ENCODE measurements at places on chromosomes 1 and 21.

DNA sequence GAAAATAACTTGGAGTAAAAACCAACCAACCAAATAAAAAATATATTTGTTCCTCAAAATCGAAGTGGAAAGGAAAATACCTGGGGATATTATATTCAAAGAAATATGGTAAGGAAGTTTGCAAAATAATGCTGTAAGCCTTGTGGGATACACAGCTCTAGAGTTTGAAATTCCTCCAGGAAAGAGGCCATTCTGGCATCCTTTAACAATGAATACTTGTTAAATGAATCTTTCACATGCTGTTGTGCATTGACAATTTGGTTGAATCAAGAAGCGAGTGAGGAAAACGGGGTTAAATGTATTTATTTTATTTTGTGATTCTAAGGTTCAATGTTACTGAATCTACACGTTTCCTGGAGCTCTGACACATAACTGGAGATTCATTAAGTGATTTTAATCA lies 30.5 kb upstream of the NTNG1 start:
- no peak for DNase-seq

DNA sequence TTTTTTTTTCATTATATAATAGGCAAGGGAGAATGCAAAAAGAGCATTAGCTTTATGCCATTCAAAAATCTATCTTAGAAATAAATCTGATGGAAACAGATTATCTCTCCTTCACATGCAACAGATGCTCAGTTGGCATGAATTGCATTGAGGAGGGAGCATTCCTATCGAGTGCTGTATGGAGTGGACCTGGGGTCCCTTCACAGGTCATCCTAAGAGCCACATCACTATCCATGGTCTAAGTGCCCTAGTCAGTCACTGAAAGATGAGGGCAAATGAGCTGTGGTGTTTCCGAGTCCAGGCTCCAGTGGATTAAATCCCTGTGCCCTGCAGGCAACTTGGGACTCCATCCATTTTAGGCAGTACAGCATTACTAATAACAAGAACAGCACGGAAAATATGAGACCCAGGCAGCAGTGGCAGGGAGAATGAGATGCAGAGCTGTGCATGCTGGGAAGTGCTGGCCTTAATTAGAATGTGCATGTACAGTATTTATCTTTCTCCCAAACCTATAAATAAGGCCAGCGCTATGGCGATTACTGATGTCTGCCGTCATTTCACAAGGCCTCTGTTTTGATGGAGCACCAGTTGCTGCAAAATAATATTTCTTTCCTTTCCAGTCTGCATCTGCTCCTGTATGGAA lies 512.3 kb upstream of the PLXNA2 start:
- DNase-seq: no peak

- DNase-seq: no peak
Observed at GRCh38 chr1:215508311-215508710, 58.8 kb upstream of the KCTD3 start.

- no peak for DNase-seq
Observed at GRCh38 chr1:170377440-170377839, 154.5 kb upstream of the GORAB start.

GRCh38 chr1:55425310-55425930 lies 210.3 kb upstream of the USP24 start:
- no peak for DNase-seq

DNA sequence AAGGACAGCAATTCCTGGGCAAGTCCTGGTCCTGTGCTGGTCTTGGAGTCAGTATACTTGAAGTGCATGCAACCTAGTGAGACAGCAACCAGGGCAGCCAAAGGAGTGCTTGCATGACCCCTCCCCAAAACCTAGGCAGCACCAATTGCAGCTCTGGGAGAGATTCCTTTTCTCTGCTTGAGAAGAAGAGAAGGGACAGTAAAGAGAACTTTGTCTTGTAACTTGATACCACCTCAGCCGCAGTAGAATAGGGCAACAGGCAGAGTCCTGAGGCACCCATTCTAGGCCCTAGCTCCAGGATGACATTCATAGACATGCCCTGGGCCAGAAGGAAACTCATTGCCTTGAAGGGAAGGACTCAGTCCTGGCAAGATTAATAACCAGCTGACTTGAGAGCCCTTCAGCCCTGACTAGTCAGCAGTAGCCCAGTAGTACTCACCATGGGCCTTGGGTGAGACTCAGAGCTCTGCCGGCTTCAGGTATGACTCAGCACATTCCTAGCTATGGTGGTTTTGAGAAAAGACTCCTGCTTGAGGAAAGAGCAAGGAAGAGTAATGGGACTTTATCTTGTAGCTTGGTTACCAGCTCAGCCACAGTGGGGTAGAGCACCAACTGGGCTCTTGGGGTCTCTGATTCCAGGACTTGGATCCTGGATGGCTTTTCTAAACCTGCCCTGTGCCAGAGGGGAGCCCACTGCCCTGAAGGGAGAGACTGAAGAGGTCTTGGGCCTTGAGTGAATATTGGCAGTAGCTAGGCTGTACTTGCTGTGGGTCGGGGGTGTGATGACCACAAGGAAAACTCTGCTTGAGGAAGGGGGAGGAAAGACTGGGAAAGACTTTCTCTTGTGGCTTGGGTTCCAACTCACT lies 51.7 kb upstream of the ACADM start:
- DNase-seq: no peak

- DNase-seq: no peak
Observed at GRCh38 chr1:245999697-246000637, 507.1 kb downstream of the SMYD3 start.

GRCh38 chr1:160415696-160416290 lies 15.4 kb downstream of the VANGL2 start:
- DNase-seq: no peak

DNA sequence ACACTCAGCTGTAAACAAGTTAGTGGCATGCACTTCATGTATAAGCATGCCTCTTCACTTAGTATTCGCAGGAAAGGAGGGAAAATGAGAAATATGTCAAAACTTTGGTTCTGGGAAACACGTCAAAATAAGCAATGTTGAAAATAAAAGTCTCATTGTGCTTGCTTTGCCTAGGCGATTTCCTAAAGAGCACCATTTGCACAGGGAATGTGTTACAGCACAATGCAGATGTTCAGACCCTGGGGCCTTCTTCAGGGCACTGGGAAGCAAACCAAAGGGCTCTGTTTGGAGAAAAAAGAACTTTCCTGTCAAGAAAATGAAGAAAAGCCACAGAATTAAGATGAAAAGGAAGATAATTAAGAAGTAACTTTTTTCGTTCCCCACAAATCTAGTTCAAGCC lies 98.6 kb upstream of the PLD5 start:
- DNase-seq: no peak

DNA sequence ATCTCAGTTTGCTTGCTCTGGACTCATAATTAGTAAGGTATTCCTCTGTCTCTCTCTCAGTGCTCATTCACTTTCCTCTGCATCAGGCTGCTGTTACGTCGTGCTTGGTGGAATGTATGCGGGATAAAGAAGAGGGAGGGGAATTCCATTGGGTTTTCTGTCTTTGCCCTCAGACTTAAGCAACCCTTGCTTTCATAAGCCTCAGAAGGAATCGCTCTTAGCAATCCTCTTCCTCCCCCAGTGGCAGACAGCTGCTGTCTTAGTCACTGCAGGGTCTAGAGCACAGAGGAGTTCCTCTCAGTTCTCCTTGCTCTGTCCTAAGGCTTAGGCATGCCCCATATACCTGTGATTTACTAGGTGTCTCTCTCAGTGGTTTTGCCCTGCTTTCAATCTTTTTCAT lies 19.1 kb upstream of the NTMT2 start:
- no peak for DNase-seq

GRCh38 chr1:63859480-63860275 lies 85.9 kb downstream of the ROR1 start:
- no peak for DNase-seq

DNA sequence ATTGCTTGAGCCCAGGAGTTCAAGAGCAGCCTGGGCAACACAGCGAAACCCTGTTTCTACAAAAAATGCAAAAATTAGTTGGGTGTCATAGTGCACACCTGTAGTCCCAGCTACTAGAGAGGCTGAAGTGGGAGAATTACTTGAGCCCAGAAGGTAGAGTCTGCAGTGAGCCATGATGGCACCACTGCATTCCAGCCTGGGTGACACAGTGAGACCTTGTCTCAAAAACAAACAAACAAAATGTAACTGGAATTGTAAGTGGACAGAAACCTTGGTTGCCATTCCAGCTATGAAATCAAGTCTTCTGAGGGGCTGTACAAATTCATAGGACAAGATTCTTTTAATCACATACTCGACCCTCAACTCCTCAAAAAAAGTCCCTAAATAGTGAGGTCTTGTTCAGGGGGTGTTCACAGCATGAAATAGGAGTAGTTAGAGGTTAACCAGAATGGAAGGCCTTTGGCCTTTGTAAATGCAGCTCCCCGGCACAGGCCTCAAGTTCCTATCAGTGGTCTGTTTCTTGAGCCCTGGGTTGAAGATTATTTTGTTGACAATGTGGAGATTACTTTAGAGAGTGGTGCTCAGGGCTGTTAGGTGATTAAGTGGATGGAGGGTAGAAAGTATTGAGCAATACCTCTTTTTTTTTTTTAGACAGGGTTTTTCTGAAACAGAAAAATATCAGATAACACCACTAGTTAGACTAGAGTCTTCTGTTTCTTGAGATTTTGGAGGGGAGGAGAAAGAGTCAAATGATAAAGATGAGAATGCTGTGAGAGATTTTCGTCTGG lies 138.7 kb upstream of the ZNF648 start:
- no peak for DNase-seq

DNA sequence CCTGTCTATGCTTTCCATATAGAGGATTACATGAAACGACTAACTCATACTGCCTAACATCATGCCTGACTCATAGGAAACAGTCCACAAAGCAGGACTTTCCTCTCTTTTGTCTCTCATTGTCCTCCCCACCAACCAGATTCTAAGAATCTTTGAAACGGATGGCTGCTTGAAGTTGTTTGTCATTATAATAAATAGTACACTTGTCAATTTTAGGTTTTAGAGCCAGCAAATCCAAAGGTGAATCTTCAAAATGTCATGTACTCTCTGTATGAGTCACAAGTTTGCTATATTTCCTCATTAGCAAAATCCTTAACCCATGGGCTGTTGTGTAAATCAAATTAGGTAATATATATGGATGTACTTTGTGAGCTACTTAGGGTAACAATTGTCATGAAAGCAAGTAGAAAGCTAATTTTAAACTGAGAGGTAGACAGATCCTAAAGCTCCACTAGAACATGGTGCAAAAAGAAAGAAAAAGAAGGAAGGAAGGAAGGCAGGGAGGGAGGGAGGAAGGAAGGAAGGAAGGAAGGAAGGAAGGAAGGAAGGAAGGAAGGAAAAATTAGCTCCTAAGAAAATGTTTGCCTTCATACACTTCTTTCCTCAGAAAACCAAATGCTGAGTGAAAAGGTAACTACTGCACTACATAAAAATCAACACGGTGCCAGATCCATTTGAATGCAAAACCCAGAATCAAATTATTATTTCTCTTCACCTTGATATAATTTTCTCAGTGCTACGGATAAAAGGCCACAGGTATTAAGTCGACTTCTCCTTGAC lies 129.5 kb upstream of the PRMT6 start:
- DNase-seq: no peak

- DNase-seq: no peak
Observed at GRCh38 chr1:109877317-109877771, 33.3 kb upstream of the CSF1 start.

DNA sequence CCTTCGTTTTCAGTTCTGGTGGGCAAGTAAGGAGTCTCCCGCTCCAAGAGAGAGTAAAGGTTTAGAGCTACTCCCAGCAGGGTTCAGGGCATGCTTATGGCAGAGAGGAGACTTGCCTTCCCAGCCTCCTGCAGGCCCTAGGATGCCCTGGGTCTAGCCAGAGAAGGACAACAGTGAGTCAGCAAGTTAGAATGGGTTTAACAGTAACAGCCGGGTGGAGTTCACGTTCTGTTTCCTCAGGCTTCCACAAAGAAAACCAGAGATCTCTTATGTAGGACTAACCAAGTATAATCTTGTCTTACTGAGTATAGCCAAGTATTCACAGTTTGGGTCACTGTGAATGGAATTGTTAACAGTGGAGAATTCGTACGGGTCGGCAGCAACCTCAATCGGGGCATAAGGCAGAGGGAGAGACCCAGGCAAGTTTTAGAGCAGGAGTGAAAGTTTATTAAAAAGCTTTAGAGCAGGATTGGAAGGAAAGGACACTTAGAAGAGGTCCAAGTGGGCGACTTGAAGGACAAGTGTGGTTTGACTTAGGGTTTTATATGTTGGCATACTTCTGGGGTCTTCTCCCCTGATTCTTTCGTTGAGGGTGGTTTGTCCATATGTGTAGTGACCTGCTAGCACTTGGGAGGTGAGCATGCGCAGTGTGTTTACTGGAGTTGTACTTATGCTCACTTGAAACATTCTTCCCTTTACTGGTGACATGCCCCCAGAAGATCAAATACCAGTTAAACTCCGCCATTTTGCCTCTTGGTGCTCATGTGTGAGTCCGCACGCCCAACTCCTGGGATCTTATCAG lies 4.5 kb downstream of the OVAAL start:
- DNase-seq: no peak

GRCh38 chr1:22618056-22618455 lies 18.4 kb upstream of the C1QA start:
- no peak for DNase-seq

- DNase-seq: no peak
Observed at GRCh38 chr1:172325531-172325930, 95.0 kb upstream of the C1orf105 start.

DNA sequence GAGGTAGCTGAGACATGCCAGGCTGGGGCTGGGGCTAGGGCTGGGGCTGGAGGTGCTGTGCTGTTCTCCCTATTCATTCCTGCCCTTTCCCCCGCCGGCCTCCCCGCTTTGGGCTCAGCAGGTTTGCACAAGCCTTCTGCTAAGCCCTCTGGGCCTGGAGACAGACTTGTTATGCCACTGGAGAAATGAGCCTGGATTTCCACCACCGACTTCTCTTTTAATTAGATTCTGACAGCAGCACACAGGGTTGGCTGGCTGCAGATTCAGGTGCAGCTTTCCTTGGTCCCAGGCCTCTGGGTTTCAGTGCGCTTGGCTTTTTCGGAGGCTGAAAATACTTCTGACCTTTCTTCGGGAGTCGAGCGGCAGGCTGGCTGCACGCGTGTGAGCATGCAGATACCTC lies 71.5 kb upstream of the ACTL8 start:
- no peak for DNase-seq

GRCh38 chr1:866095-866494 lies 57.6 kb upstream of the SAMD11 start:
- no peak for DNase-seq

DNA sequence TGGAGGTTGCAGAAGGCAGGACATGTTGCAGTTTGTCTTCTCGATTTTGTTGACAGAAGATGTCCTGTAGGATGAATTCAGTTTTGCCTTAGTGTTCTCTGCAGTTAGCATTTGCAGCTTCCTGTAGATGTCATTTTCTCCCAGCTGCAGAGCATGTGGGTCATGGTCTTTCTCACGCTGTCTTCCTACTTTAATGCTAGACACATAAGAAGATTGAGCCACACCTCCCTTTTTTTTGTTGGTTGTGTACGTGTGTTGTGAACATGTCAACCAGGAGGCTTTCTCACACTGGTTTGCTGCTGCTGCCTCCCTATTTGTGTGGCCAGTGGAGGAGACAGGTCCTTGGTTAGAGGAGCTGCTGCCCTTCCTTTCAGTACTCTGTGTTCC lies 110.7 kb downstream of the VPS13D start:
- DNase-seq: no peak

DNA sequence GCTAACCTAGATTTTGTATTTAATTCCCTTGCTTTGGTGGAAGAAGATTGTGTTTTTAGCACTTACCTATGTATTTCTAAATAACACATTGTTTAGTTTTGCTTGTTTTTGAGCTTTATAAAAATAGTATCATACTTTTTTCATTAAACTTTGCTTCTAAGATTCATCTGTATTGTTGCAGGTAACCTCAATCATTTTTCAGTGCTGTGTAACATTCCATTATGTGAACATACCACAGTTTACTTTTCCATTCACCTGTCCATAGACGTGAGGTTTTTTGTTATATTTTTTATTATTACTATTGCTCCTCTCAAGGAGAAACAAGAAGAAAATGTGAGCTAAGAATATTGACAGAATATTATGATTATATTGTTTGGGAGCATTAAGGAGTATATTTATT lies 15.2 kb upstream of the PLEKHO1 start:
- no peak for DNase-seq
